ENCODE measurements at places on chromosomes 4 and X.

GRCh38 chr4:16231570-16232245, 5.4 kb upstream of the TAPT1 start:
- DNase-seq, result no peak

GRCh38 chr4:673349-674091, 556 bp downstream of the ATP5ME start:
- no peak for DNase-seq

DNA sequence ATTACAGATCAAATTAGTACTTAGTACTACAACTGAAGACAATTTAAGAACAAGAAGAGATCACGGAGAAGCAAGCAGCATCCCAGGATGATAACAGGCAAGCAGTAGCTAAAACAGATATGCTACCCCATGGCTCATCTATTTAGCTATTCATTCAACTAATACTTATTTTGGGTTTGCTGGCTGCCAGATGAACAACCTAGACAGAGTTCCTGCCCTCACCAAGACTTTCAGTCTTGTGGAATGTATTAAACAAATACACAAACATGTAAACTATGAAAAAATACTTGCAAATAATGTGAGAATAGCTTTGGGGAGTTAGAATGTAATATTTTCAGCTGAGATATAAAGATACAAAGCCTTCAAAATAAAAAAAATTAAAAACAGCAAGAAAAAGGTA, 2.4 kb upstream of the CORIN start:
- DNase-seq, result no peak

DNA sequence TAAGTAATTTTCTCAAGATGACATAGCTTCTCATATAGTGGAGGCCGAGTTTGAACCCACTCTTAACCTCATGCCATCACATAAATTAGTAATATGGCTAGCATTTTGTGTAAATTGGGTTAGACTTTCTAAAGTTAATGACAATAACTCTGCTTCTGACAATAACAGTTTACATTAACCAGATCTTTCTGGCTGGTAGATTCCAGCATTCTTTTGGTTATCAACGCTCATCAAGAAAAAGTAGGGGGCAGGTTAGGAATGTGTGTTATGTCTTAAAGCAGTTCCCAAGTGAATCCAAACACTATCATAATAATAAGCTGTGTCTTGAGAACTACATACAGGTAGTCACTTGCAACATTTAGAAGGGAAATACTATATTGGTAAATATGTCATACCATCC, 162.5 kb downstream of the PRDM5 start:
- DNase-seq, result no peak

DNA sequence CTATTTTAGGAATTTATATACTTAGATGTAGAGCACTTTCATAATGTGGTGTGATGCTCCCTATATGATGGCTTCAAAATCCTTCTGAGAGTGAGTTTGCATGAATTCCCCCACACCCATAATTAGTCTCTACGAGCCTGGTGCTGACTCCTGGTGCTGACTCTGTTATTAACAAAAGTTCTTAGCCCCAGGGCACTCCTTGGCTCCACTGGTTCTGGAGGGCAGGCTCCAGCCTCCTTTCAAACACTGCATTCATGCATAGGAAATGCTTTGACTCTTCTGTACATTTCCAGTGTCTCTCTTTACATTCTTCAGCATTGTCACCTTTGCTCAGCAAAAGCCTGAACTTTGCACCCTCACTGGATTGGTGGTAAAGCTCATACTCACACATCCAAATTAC, 64.0 kb downstream of the LNX1 start:
- no peak for DNase-seq

DNA sequence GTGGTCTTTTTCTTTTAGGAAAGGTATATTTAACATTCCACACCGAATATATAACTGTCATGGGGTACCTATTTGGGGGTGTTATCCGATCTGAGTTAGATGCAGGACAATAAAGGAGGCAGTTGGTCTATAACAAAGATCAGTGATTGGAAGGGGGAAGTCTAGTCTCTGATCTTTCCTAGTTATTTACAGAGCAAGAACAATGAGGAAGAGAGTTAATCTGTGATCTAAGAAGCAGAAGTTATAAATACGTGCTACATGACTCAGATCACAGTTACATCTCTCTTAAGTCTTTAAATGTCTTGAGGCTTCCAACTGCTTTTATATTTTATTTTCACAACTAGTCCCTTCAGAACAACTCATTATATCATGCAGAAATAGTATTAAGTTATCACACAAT, 33.2 kb upstream of the ARMCX4 start:
- no peak for DNase-seq

GRCh38 chr4:128025319-128025718, 35.8 kb upstream of the LARP1B start:
- DNase-seq, result no peak

DNA sequence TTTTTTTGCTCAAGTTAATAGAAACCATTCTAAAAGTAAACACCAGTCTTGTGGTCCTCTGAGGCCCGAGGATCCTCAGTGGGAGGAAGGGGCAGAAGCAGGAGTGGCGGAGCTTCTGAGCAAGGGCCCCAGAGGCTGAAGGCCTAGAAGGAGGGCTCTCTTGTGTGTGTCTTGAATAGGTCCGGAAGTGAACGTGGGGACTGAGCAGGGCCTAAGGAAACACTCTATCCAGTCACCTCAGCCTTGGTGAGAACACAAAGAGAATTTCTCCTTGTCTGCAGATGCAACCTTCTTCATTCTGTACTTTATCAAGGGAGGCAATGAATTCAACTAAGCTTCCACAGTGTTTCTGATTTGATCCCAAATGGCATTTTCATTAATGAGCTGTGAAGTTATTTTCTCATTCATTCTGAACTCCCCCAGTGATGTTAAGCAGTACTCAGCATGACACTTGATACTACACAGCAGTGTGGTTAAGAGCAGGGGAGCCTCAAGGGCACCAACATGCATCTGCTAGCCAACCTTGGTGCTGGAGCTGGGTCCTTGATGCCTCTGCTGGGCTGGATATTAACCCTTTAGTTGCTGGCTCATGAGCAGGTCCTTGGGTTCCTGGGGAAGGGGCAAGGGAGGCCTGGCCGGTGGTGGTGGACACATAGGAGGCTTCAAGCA, 64.7 kb downstream of the RBM47 start:
- DNase-seq, result no peak

- no peak for DNase-seq
Measured at GRCh38 chr4:187118166-187118565, 394.5 kb upstream of the FAT1 start.

GRCh38 chrX:78104447-78105176, 564 bp downstream of the PGK1 start:
- no peak for DNase-seq
